H1 (cell line): ENCODE measurements at places on chromosomes 13 and 19.

GRCh38 chr13:44035400-44035799 lies 155.7 kb downstream of the LACC1 start:
- DNase-seq, result no peak

DNA sequence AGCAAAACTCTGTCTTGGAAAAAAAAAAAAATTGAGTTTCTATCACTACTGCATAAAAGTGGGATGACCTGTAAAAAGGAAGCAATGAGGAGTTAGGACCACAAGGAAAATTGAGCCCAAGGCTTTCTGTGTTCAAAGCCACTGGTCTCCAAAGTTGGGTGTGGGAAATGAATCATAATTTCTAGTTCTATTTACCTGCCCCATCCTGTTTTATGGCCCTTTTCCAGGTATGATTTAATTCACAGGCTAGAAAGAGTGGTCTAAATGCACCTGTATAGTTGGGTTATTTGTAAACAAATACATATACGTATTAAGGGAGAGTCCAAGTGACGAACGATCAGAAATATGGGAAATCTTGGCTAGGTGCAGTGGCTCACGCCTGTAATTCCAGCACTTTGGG lies 5.9 kb upstream of the DCAF15 start:
- DNase-seq, result no peak

DNA sequence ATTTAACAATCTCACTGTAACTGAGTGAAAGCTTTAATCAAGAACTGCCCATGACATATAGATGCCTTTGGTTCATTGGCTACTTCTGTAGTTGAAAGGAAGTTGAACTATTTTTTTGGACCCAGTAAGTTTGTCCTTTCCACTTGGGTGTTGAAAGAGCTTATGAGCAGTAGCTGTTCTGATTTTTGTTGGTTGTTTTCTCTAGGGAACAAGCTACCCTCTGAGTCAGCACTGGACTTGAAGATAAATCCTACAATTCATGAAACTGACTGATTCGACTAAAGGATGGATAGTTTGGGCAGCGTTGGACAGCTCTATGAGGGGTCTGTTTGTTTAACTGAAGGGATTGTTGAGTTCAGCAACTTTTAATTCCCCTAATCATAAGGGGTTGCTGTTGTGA lies 101.0 kb downstream of the PAN3 start:
- DNase-seq, result no peak

DNA sequence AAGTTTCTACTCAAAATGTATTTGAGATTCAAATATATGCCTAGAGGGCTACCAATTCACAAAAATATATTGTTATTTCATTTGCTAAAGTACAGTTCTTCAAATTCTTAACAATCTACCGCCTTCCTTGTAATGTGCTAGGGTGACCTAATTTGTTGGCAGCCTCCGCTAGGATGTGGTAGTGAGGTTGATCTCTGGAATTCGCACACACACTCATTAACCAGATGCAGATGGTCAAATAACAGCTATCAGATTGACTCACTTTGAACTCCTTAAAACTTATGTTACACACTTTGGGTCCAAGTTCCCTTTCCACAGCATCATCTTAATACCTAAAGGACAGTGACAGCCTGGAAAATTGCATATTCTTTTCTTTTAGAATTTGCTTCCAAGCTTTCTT lies 367.3 kb downstream of the DCT start:
- no peak for DNase-seq

- DNase-seq, result no peak
Observed at GRCh38 chr13:48507021-48507420, 25.9 kb downstream of the RCBTB2 start.

GRCh38 chr19:8357007-8357521 lies 6.9 kb upstream of the ANGPTL4 start:
- no peak for DNase-seq

- no peak for DNase-seq
Observed at GRCh38 chr13:22201375-22201925, 530.6 kb downstream of the FGF9 start.

- no peak for DNase-seq
Observed at GRCh38 chr13:101751488-101751887, 299.0 kb downstream of the ITGBL1 start.

DNA sequence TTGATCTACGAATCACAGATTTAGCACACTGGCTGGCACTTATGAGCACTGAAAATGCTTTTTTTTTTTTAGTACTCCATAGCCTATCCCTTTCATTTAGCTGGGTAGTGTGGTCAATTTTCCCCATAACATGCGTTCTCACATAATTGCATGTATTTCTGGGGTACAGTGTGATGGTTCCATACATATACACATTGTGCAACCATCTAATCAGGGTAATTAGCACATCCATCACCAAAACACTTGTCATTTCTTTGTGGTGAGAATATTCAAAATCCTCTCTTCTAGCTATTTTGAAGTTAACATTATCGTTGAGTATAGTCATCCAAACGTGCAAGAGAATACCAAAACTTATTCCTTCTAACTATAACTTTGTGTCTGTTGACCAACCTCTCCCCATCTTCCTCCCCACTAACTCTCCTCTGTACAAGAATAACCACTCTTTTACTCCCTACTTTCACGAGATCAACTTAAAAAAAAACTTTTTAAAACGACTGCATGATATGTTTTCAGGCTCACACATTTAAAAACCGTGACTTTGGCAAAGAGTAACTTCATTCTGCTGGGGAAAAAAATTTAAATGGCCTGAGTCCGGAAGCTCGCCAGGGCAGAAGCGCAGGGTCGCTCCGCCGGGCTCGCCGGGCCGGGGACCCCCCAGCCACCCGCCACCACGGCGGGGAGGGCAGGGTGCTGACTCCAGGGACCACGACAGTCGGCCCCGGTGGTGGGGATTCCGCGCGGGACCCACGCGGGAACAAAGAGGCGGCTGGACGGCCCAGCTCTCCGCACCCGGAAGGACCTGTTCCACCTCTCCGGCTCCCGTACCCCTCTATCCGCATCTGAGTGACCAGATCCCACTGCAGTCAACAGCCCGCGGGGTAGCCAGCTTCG lies 868 bp upstream of the UBAC2 start:
- no peak for DNase-seq
